ENCODE measurements at places on chromosomes 6 and 20. TPM values are rescaled to one million over a fixed set of nuclear protein-coding genes. Genes with fewer than 3 reads are reported as not detected.

Gene PAX1
- not detected for total RNA-seq

Gene SLC35D3
- not detected for total RNA-seq

Gene ADGRG6
- 84.6 TPM for total RNA-seq

Gene CCR6
- not detected for total RNA-seq

DNA sequence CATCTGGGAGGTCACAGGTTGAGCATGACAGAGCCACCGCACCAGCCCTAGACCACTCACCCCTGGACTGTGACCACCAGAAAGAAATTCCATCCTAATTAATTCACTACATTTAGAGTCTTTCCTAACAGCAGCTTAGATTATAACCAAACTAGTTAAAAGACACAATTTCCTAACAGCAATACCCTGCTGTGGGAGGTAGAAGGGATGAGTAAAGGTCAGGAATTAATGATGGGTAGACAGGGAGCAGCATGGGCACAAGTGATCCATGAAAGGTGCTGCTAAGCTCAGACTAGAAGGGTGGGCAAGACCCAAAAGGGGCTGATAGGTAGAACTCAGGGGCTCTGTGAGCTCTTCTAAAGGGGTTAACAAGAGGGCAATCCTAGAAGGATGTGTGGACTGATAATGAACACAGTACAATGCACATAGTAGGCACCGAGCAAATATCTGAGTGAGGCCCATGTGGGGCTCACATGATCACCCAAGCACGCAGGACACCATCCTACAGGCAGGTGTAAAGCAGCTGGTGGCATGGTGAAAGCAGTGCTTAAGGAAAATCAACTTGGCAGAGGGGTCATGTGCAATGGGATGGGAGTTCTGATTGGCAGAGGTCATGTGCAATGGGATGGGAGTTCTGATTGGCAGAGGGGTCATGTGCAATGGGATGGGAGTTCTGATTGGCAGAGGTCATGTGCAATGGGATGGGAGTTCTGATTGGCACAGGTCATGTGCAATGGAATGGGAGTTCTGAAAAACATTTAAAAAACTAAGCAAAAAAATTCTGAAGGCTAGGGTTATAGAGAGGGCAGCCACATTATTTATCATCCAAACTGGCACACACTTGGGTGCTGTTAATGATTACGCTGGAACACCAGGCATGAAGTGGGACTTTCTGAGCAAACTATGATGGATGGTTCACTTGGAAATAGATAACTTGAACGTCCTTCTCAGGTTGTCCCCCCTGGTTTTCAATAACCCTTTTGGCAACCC, 188.2 kb upstream of the FOXQ1 start:
- DNase-seq: no peak
- H3K4me1 ChIP-seq: peaks cover 26% of the 10 kb centered on the region
- H3K36me3 ChIP-seq: no peaks in the 10 kb centered on the region
- no peak overlapping the region for H3K4me3 ChIP-seq
- no peaks in the 10 kb centered on the region for H3K27me3 ChIP-seq

GRCh38 chr6:159727717-159728445, 575 bp downstream of the WTAP start:
- H3K36me3 ChIP-seq: peaks cover 75% of the 10 kb centered on the region
- no peak for DNase-seq
- H3K4me3 ChIP-seq: peak overlapping the region; percentile 91
- H3K27ac ChIP-seq: peak overlapping the region; percentile 73
- H3K4me1 ChIP-seq: peaks cover 5% of the 10 kb centered on the region
- H3K27me3 ChIP-seq: no peaks in the 10 kb centered on the region

DNA sequence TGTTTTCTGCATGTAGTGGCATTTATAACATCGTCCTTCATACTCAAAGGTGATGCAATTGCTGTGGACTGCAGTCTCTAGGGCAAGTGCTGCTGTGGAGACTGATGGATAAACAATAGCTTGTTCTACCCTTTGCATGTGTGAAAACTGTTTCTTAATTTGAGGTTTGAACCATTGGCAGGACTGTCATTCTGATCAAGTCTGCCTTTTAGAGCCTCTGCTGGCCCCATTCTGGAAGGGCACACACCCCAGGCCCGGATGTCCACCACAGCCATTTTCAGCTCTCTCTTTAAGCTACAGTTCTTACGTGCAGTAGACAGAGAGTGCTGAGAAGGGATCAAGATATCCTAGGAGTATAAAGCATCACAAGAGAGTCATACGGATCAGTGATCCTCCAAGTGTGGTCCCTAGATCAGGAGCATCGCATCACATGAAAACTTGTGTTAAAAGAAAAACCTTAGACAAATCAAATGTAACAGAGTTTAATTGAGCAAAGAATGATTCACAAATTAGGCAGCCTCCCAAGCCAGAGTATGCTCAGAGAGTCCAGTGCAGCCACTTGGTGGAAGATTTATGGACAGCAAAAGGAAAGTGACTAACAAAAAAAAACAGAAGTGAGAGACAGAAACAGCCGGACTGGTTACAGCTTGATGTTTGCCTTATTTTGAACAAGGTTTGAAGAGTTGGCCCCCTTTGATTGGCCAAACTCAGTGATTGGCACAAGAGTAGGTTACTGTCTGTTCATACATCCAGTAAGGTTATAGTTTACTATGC, 52.0 kb downstream of the FRK start:
- no peaks in the 10 kb centered on the region for H3K36me3 ChIP-seq
- H3K4me1 ChIP-seq: peaks cover 54% of the 10 kb centered on the region
- no peak overlapping the region for H3K4me3 ChIP-seq
- H3K27me3 ChIP-seq: no peaks in the 10 kb centered on the region
- H3K27ac ChIP-seq: peak overlapping the region; percentile 68
- no peak for DNase-seq

GRCh38 chr6:141956046-141956761, 176.5 kb upstream of the GJE1 start:
- no peaks in the 10 kb centered on the region for H3K27me3 ChIP-seq
- H3K36me3 ChIP-seq: peaks cover 10% of the 10 kb centered on the region
- H3K27ac ChIP-seq: no peak overlapping the region
- DNase-seq: no peak

DNA sequence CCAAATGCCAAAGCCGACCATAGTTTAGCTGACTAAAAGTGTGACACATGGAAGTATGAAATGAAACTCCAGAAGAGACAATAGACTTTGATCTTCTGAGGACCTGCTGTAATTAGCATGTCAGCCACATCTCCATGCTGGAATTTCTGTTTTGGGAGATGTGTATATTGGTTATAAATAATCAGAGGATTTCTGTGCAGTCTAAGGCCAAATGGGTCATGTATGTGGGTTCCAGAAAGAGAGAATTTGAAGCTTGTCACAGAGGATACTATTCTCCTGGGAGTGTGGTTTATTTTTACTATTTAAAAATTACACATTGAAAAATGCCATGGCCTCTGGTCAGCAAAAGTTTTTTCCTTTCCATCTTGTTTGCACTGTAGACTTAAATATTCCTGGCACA, 405.5 kb upstream of the PLCB4 start:
- H3K4me1 ChIP-seq: no peaks in the 10 kb centered on the region
- no peak overlapping the region for H3K27ac ChIP-seq
- no peak overlapping the region for H3K4me3 ChIP-seq

- DNase-seq: no peak
- no peak overlapping the region for H3K4me3 ChIP-seq
- no peaks in the 10 kb centered on the region for H3K27me3 ChIP-seq
- H3K36me3 ChIP-seq: no peaks in the 10 kb centered on the region
- peak overlapping the region; percentile 31 for H3K27ac ChIP-seq
These were observed 50.8 kb downstream of the RPF2 start for GRCh38 chr6:111032484-111033140.

DNA sequence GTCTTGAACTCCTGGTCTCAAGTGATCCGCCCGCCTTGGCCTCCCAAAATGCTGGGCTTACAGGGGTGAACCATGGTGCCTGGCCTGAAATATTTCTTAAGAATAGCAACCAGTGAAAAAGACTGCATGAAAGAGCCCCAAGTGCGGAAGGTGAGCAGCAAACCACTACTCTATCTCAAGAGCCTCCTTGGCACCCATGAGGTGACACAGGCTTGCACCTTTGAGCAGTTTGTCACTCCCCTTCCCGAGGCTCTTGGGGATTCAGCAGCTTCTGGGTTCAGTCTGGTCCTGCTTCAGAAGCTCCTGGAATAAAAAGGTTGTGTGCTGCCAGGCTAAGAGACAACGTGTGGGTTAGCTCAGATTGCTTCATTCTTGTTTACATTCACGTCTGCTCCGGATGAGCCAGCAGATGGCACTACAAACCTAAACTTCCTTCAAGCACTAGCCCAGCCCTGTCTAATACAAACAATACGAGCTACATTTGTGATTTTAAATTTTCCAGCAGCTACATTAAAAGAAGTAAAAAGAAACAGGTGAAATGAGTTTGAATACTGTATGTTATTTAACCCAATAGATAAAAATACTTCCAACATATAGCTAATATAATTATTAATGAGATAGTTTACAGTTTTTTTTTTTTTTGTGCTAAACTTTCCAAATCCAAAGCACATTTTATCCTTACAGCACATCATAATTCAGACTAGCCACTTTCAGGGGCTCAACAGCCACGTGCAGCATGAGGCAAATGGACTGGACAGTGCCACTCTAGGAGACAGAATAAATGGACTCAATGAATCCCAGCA, 46.2 kb downstream of the GJA10 start:
- H3K4me1 ChIP-seq: peaks cover 12% of the 10 kb centered on the region
- H3K4me3 ChIP-seq: peak overlapping the region; percentile 12
- peak overlapping the region; percentile 27 for H3K27ac ChIP-seq
- peaks cover 21% of the 10 kb centered on the region for H3K27me3 ChIP-seq

Measured in Calu3 (cell line).